ENCODE measurements at places on chromosomes 4 and X. TPM values are rescaled to one million over a fixed set of nuclear protein-coding genes. Genes with fewer than 3 reads are reported as not detected.

- no peak for DNase-seq
Measured at GRCh38 chrX:23901060-23901459, 6.7 kb downstream of the APOO start.

DNA sequence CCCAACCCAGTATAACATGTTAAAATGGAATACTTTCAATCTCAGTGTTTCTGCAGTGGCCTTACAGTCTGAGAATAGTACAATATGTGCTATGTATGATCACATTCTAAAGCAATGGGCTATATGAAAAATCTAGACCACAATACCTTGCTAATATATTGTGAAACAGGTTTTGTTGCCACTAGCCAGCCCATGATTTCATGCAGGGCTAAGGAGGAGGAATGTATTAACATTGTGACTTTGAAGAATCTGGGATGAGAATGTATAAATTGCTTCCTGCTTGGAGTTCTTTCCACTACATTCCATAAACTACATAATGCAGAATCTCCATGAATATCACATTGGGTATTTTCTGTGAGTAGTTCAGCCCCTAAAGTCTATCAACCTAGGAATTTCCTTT, 935.4 kb upstream of the GRIA3 start:
- DNase-seq, result no peak

Gene PNMA5
- total RNA-seq, result not detected

DNA sequence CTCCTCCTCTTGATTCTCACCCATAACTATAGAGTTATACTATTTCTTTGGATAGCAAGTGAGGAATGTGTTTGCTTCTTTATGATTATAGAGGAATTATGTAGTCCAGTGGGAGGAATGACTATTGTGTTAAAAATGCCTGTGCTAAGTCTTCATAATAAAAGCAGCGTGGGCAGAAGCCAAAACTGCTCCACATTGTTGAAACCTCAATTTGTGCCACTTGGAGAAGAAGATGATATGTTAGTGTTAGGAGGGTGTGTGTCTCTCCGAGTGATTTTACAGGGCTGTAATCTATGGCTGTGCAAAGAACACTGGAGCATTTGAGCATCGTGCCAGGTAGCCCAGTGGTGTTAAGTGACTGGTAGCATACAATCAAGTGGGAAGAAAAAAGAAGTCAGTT, 74.3 kb downstream of the FRAS1 start:
- no peak for DNase-seq

Gene FAM184B
- not detected for total RNA-seq

Gene NKX3-2
- not detected for total RNA-seq

Gene VSIG4
- not detected for total RNA-seq

DNA sequence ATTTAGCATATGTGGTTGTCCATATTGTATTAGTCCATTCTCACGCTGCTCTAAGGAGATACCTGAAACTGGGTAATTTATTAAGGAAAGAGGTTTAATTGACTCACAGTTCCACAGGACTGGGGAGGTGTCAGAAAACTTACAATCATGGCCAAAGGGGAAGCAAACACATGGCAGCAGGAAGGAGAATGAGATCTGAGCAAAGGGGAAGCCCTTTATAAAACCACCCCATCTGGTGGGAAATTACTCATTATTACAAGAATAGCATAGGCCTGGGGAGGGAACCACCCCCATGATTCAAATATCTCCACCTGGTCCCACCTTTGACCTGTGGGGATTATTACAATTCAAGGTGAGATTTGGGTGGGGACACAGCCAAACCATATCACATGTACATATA, 122.6 kb upstream of the ANK2 start:
- DNase-seq, result no peak

DNA sequence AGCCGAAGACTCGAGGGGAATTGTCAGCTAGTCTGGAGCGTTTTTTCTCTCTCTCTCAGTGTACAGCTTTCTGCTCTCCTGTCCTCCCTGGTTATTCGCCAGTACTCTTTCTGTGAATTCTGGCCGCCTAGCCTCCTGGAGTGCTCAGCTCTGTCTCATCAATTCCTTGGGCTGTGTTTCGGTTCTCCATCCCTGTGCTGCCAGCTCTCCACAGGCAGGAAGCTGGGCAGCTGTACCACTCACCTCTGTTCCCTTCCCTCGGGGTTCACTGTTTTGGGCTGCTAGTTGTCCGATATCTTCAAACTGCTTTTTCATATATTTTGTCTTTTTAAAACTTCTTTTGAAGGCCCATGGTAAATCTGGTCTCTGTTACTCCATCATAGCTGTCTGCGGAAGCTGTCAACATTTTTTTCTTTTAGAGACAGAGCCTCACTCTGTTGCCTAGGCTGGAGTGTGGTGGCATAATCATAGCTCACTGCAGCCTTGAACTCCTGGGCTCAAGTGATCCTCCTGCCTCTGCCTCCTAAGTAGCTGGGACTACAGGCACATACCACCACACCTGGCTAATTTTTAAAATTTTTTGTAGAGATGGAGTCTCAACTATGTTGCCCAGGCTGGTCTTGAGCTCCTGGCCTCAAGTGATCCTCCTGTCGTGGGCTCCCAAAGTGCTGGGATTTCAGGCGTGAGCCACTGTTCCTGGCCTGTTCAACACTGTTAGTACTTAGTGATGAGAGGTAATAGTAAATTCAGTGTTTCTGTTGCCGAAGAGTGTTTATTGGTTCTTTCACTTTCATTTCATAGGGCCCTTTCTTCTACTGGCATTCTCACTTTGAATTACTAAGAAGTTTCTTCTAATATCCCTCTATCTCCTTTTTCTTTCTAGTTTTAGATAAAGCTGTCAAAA, 18.6 kb downstream of the ZCCHC4 start:
- no peak for DNase-seq

- DNase-seq, result no peak
Measured at GRCh38 chr4:139858436-139859205, 193.0 kb downstream of the MGST2 start.

DNA sequence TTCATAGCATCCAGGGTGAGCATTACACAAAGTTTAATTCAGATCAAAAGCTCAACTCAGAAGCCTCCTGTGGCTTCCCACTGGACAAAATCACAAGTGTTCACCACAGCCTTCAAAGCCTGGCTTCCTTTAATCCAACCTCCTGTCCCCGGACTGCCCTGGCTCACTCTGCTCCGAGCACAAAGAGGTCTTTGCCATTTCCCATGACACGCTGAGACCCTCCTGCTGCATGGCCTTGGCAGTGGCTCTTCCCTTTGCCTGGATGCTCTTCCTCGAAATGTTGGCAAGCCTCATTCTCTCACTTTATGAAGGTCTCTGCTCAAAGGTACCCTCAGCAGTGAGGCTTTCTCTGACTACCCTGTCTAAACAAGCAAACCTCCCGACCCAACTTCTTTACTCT, 41.0 kb downstream of the LDB2 start:
- no peak for DNase-seq

GRCh38 chrX:20906571-20906970, 467.6 kb upstream of the CNKSR2 start:
- DNase-seq, result no peak

Gene CEP135
- 19.9 TPM for total RNA-seq

- DNase-seq, result no peak
Measured at GRCh38 chr4:21046141-21046540, 345.9 kb downstream of the PACRGL start.

Gene CFAP99
- total RNA-seq, result not detected

DNA sequence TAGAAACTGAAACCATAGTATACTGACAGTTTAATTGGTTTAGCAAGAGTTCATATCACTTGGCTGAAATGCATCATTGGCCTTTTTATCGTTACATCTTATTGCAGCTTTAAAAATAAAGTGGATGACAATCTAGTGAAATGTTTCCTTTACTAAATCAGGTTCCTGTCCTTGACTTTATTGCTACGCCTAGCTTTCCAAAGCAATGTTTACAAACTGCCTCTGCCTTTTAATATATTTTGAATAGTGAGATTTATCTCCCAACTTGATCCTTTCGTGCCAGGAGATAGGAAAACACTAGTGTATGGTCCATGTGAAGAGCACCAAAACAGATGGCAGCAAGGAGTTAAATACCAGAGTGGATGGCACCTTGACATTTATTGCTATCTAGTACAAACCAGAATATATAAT, 67.0 kb downstream of the GPC3 start:
- no peak for DNase-seq

Gene MTTP
- 0.29 TPM for total RNA-seq

Gene MGARP
- not detected for total RNA-seq

DNA sequence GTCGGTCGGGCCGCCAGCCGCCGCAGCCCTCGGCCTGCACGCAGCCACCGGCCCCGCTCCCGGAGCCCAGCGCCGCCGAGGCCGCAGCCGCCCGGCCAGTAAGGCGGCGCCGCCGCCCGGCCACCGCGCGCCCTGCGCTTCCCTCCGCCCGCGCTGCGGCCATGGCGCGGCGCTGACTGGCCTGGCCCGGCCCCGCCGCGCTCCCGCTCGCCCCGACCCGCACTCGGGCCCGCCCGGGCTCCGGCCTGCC, 213 bp downstream of the NFKB1 start:
- no peak for DNase-seq

Gene NOX1
- total RNA-seq, result not detected

DNA sequence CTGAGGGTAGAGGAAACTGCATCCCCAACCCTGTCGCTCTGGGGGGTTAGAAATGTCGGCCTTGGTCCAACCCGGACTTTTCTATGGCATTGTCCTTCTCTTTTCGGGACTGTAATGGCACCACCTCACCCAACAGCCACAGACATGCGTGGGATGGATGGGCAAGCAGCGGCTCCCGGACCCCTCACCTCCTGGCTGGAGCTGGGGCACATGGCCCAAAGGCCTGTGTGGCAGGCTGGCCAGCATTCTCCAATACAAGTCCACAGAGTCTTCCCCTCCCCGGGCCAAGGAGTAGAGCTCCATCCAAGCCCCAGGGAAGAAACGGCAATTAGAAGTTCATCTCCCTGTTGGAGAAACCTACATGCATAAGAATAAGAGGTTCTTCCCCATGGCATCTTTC, 142.9 kb downstream of the NR3C2 start:
- no peak for DNase-seq

DNA sequence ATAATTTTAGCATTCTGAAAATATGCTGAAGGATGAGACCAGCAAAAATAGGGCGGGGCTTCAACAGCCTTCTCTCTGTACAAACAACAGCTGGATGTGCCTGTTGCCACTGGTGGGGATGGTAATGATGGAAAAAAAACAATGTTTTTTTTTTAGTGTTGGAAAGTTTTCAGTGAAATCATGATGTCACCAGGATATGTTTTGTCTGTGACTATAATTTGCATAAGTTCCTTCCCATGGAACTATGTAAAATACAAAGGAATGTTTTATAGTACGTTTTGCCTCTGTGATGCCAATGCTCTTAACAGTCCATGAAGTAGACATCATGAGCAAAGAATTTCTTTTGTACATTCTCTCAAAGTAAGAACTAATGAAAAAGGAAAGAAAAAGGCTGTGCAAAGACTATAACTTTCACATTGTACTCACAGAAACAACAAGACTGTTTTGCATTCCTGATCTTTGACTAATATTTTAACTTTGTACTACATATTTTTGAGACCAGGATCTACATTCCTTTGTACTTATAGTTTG, 589.7 kb downstream of the SPRY1 start:
- no peak for DNase-seq

DNA sequence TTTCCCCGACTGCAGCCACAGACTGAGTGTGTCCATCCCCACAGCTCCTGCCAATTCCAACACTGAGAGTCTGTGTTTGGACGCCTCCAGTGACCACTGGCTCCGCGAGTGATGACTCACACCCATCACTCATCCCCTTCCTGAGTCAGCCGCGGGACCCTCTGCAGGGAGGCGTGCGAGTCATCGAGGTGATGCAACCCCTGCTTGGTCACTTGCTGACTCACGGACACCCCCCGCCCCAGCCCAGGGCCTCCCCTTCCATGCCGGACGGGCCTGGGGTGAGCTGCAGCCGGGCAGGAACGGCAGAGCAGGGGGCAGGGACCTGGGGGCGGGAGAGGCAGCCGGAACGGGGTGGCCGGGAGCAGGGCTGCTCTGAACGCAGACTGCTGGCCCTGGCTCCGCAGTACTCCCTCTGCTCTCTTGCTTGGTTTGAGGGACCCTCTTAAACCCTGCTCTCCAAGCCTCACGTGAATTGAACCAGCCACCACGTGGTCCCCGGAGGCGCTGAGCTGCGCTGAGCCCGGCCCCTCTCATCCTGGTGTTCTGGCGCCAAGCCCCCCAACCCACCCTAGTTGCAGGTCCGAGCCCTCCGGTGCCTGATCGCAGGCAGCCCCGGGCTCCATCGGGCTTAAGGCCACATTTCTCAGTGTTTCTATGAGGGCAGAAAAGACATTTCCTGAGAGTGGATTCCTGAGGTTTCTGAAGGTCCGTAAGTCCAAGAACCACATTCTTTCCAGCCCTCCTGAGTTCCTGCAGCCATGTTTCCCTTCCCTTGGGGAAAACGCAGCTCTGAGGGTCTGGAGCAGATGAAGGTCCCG, 32.4 kb downstream of the FGFRL1 start:
- DNase-seq, result no peak

Gene ALB
- not detected for total RNA-seq

DNA sequence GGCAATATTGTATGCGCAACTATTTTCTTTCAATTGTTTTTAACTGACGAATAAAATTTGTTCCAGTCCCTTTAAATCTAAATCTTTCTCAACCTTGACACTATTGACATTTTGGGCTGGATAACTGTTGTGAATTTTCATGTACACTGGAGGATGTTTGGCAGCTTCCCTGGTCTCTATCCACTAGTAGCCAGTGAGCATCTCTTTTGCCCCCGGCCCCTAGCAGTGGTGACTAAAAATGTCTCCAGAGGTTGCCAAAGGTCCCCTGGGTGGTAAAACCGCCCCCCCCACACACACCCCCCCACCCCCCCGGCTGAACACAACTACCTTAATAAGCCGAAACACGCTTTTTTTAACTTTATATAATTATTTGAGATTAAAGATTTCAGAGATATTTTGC, 514 bp downstream of the FANCB start:
- DNase-seq, result no peak

GRCh38 chr4:80322716-80323115, 12.8 kb upstream of the CFAP299 start:
- DNase-seq, result no peak

DNA sequence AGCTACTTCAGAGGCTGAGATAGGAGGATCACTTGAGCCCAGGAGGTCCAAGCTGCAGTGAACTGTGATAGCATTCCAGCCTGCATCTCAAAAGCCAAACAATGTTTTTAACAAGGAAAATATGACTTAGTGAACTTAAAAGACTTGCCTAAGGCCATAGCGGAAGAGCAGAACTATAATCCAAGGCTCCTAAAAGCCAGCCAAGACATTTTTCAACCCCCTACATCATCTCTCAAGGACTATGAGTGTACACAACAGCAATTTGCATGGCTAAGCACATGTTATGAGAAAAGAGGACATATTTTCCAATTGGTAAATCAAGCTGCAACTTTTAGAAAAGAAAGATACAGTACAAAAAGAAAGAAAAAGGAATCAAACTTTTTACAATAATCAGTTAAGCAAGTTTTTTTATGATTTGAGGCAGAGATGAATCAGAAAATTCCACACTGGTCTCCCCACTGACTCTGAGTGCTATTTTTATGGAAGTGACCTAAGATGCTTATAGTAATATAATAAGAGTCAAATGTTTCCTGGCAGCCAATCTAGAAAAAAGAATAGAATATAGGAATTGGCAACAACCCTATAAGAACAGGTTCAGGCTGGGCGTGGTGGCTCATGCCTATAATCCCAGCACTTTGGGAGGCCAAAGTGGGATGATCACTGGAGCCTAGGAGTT, 9.8 kb upstream of the ACOT9 start:
- DNase-seq, result no peak

All from activated T-helper 1 cell treated with anti-CD3 and anti-CD28 coated beads, Interleukin-12 subunit alpha, Interleukin-12 subunit beta, Interleukin-2, Interleukin-4 antibody, amounts not matched to agents 30 ng/mL and 10 ng/mL and 1 ng/mL, durations not matched to agents 14 hours and 24 hours and 36 hours (primary cell).